Vein endothelial cell (primary cell): ENCODE measurements at places on chromosomes 7 and 10. TPM values are rescaled to one million over a fixed set of nuclear protein-coding genes. Genes with fewer than 3 reads are reported as not detected.

UCMA gene
- total RNA-seq = not detected in 2 replicates

MPP7 gene
- 0.33 and 0.86 TPM in 2 replicates for total RNA-seq

CALML5 gene
- not detected in 2 replicates for total RNA-seq

VAX1 gene
- not detected in 2 replicates for total RNA-seq
